Esophagus squamous epithelium (tissue), 5 donors: ENCODE measurements at places on chromosomes 6 and 20.

DNA sequence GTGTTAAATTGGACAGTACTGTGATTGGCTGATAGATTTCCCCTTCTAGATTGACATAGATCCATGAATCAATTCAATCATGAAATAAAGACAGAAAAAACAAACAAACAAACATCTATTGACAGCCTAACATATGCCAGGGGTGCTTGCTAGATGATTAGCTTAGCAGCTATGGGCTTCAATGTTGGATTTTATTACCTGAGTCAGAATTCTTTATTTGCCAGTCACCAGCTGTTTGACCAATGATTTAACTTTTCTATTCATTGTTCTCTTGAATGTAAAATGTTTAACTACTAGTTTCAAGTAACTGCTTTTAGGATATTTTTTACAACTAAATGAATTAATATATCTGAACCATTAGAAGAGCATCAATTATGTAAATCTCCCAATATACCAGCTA, 901.3 kb upstream of the CITED2 start:
- no peak for DNase-seq

GRCh38 chr20:57940868-57941522, 231.2 kb upstream of the PMEPA1 start:
- no peak for DNase-seq

DNA sequence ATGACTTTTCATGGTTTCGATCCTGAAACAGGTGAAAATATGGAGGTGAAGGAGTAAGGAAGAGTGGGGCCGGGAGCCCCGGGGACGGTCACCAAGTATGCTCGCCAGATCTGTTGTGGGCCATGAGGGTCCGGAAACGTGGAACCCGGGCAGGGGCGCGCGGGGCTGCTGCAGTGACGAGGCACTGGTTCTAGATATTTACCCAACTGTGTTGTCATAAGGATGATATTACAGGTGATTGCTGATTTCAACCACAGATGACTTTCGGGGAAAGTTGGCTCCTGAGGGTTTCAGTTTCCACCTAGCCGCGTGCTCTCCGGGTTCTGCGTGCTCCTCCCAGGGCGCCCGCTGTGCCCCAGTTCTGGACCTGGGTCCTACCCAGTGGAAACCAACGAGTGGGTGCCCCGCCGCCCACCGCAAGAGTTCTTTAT, 12.2 kb downstream of the RAET1G start:
- no peak for DNase-seq

- DNase-seq, result no peak
These were observed 2.5 kb downstream of the RRAGD start for GRCh38 chr6:89409461-89410035.

GRCh38 chr20:58697867-58698703, 5.5 kb downstream of the NPEPL1 start:
- no peak for DNase-seq

GRCh38 chr6:84061174-84061573, 27.6 kb downstream of the MRAP2 start:
- no peak for DNase-seq

DNA sequence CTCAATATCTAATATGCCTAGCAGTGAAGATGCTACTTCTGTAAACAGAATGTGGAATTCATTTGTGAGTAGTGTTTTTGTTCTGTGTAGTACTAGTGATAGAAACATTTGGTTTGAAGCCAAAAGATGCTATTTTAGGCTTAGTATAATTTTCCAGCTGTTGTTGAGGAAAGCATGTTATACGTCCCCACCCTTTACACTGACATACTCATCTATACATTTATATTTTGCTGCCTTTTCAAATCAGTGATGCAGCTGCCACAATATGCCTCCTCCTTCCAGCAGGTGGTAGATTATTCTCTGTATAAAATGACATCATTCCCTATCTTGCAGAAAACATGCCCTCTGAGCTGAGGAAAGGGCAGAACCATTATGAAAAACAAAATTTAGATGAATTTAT, 1217.6 kb upstream of the GJE1 start:
- DNase-seq, result no peak

DNA sequence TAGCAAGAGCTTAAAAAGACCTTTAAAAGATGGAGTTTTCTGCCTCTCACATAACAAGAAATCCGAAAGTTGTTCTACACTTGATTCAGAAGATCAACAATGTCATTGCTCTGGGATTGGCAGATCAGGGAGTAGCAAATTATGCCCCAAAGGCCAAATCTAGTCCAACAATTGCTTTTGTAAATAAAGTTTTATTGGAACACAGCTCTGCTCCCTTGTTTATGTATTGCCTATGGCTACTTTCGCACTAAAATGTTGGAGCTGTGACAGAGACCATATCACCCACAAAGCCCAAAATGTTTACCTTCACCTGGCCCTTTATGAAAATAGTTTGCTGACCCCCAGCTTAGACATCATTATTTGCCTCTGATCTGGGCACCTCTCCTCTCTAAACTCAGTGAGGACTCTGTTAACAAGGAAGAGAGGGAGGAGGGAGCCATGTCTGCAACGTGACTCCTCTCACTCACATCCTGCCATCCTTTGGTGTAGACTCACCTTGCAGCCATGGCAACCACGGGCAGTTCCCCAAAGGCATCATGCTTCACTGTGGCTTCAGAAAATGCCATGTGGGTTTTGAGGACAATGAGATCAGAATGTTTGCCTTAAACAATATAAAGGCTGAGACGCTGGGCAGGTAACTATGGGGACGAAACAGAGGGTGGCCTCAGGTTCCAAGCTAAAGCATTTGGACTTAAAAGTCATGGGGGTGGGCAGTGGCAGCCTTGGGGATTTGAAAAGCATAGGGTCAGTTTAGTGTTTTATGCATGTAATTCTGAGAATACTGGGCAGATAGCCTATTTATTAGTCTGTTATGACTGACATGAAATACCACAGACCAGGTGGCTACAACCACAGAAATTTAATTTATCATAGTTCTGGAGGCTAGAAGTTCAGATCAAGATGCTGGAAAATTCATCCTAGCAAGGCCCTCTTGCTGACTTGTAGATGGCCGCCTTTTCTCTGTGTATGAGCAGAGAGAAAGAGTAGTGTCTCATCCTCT, 149.7 kb upstream of the TNFAIP3 start:
- DNase-seq, result no peak
